ENCODE measurements at places on chromosomes 13 and 19. TPM values are rescaled to one million over a fixed set of nuclear protein-coding genes. Genes with fewer than 3 reads are reported as not detected.

DNA sequence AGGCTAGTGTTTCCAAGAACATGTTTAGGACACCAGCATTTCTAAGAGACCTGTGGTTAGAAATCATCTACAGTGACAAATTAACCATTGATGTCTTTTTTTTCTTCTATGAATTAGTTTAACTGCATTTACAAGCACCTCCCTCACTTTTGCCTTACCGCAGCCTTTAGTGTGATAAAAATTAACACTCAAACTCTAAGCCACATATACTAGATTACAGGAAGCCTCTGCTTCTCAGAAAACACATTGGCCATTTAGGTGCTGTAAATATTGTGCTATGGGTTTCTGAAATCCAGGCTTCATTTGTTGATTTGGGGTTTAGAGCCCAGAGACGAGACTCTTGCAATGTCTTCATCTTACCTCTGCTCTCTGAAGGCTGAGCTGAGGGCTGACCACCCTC is 34.6 kb upstream of the OLFM4 start:
- no peak for DNase-seq

GRCh38 chr19:54319892-54320670 is 7.1 kb upstream of the LILRA5 start:
- DNase-seq = no peak

GRCh38 chr19:17097593-17098126 is 22.1 kb downstream of the MYO9B start:
- no peak for DNase-seq

GRCh38 chr19:8611877-8612806 is 1.6 kb upstream of the ADAMTS10 start:
- peak; percentile 72 for DNase-seq

- DNase-seq = no peak
These were observed 531.7 kb downstream of the MYO16 start for GRCh38 chr13:109160887-109161669.

GRCh38 chr13:21542563-21542962 is 61.4 kb downstream of the MICU2 start:
- no peak for DNase-seq

GRCh38 chr19:38190061-38190460 is 34.0 kb downstream of the DPF1 start:
- DNase-seq = no peak

The RAB3A gene
- 37.4 TPM for total RNA-seq

The CYP2F1 gene
- not detected for total RNA-seq

The PLK5 gene
- not detected for total RNA-seq

All from left ventricle myocardium inferior (tissue), 1 donor.